T-helper 1 cell (primary cell): ENCODE measurements at places on chromosomes 2 and 18.

DNA sequence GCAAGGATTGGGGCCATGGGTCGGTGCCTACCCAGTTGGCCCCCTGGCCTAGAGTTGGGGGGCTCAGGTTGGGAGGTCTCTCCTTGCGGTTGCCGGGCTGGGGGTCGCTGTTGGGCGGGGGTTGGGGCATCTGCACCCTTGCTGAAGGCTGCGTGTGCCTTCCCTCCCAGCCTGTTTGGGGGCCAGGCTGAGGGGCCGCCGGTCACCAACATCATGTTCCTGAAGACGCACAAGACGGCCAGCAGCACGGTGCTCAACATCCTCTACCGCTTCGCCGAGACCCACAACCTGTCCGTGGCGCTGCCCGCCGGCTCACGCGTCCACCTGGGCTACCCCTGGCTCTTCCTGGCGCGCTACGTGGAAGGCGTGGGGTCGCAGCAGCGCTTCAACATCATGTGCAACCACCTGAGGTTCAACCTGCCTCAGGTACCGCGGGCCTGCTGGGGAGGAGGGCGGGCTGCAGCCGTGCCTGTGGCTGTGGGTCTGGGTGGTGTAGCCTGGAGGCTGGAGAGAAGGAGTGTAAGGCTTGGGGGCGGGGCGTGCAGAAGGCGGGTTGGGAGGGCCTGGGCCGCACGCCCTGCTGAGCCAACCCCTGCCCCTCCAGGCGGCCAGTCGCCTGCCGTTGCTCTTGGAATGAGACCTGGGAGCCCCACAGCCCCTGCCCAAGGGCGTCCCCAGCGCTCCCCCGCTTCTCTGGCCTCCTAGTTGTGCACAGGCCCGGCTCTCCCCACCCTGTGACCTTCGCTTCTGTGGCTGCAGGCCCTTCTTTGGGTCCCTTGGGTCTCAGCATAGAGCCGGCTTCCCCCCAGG lies 7.2 kb upstream of the NEU4 start:
- no peak for DNase-seq

DNA sequence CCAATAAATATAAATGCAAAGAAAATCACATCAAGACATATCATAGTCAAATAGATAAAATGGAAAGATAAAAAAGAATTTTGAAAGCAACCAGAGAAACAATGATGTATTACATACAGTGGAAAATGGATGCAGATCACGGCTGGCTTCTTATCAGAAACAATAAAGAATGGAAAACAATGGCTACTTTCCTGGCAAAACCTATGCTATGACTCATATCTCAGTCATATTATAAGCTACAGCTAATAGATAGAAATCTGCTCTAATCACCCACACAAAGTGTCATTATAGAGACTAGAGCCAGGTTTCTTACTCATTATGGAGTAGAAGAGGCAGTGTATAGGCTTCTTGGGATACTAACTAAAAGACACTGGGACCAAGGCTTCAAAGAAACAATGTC lies 93.5 kb upstream of the TACR1 start:
- DNase-seq, result no peak

DNA sequence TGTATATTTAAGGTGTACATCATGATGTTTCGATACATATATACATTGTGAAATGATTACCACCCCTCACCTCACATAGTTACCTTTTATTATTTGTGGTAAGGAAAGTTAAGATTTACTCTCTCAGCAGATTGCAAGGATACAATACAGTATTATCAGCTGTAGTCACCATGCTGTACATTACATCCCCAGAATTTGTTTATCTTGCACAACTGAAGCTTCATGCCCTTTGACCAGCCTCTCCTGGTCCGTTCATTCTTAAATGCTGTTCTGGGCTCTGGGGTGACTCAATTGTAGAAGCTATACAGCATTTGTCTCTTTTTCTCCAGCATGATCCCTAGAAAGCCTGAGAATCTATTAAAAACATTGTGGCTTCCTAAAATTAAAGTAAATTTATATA lies 90.8 kb downstream of the PTPRM start:
- DNase-seq, result no peak

- DNase-seq, result no peak
Observed at GRCh38 chr2:54652540-54652939, 70.9 kb upstream of the EML6 start.

- no peak for DNase-seq
Observed at GRCh38 chr2:231666171-231667095, 41.9 kb upstream of the PTMA start.

DNA sequence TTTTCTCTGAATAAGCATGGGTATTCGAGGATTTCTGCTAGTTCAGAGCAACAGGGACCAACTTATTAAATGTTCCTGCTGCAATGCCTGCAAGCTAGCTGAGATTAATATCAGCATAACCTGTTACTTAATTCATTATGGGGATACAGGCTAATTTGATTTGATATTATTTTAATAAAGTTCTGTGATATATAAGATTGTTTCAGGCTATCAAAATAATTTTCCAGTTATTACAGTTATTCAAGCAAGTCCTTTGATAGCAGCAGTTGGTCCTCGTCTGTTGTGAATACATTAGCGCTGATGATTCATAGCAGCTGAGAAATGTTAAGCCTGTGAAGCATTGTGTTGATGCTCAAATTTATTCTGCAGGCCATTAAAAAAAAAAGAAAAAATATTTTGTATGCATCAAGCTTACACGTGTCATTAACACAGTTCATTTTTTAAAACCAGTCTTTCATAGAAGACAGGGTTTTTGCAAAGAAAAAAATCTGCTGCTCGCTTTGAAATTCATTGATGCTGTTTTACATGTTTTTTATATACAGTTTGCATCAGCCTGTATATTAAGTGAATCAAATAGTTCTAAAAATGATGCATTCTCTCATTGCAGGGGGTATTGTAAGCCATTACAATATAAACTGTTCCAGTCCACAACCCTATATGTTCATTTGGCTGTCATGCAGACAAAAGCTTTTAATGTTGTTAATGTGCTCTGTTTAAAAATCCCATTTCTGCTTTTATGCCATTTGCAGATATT lies 482.5 kb downstream of the BCL11A start:
- no peak for DNase-seq

DNA sequence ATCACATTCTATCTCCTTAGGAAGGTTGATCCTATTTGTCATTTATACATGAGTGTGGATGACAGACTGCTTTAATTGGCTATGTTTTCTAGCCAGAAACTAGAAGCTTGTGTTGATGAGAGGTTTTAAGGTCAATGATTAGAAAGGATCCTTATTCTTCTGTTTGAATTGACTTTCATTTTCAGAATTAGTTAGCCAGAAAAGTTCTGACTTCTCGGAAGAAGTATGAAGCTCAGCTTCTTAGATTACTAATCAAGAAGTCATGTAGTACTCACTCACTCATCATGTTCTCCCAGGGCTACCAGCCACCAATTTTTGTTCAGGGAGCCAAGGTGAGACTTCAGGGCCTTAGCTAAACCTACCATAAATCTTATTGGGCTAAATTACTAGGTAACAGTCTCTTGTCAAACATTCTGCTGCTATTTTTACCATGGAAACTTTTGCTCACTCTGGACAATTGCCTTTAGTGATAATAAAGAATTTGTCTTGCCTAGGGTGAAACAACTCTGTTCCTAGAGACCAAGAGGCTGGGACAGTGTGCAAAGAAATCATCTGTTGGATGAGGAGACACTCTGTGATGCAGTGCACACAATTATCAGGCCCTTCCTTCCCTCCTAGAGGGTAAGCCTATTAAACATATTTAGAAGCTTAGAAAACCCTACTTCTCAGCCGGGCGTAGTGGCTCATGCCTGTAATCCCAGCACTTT lies 111.6 kb upstream of the DNMT3A start:
- no peak for DNase-seq

GRCh38 chr18:56662902-56663301 lies 11.7 kb downstream of the WDR7 start:
- DNase-seq, result no peak

DNA sequence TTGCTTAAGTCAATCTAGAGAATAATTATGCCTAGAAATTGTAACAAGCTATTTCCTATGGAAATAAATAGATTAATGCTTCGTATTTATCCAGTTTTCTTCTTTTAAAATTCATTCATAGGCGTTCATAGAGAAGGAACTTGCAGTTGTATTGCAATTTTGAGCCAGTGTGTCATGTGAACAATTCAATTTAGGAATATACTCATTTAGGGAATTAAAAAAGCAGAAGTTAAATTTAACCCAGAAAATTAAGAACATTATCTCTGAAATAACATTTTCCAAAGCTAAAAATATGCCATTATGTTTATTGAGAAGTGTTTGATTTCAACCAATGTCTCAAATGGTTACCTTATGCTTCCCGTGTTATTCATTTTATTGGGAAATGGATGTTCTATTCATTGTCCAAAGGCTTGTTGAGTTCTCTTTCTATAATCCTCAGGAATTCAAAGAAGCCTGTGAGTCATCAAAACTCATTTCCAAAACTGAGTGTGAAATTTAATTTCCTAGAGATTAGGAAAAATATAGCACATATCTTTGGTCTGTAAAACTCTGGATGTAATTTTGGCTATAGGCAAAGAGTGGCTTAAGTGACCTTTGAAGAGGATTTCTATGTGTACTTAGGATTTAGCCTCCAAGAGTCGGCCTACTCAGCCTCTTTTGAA lies 99.7 kb downstream of the SLC8A1 start:
- no peak for DNase-seq

DNA sequence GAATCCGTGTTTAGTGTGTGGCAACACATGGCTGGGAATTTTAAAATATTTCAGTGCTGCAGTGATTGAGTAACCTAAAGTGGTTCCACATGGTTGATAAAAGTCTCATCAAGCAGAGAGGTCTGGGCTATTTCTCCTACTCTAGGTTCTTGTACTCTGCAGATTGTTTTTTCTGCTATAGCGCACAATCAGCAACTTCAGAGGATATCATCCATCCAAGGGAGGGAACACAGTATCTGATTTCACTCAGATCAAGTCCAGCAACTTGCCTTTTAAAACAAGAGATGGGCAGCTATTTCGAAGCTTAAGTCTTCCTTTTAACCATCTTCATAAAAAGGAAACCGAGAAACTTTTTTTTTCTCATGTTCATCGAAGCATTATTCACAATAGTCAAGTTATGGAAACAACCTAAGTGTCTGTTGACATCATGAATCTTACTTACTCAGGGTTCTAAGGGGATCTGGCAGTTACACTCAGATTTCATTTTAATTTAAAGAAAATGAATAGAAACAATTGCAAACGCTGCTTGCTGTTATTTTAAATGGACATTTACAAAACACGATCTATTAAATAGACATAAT lies 172.7 kb upstream of the TRIB2 start:
- no peak for DNase-seq

- no peak for DNase-seq
Observed at GRCh38 chr18:2644535-2644934, 11.0 kb upstream of the SMCHD1 start.

DNA sequence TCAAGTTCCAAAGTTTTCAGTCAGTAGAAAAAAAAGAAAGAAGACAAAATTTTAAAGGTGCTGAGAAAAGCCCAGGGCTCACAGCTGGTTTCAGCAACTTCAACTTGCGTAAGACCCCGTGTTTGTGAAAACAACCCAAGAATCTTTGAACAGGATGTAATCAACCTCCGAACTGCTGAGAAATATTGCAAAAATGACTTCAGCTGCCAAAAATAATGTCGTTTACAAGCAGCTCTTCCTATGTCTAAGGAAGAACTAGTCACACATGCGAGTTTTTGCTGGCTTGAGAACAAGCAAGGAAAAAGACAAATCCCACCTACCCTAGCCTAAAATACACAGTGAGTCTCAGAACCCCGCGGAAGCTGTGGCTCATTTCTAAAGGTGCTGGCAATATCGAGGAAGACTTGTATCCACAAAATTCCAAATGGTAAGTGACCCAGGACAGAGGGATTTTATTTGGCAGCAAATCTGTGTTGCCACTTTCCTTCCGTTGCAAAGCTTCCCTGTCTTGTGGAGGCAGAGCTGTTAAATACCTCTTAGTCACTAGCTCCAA lies 59.8 kb upstream of the SLC8A1 start:
- DNase-seq, result no peak

DNA sequence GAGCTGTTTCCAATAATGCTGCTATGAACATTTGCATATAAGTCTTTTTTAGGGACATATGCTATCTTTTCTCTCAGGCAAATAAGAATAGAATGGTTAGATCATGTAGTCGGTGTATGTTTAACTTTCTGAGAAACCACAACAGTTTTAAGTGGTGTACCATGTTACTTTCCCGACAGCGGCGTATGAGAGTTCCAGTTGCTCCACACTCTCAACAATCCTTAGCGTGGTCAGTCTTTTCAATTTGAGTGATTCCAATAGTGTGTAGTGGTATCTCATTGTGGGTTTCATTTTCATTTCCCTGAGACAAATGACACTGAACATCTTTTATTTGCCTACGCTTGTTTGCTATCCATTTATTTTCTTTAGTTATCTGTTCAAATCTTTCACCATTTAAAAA lies 149.5 kb downstream of the ACOXL start:
- peak; percentile 51 for DNase-seq

GRCh38 chr2:119638685-119639554 lies 40.1 kb upstream of the TMEM177 start:
- DNase-seq, result no peak

- DNase-seq, result no peak
Observed at GRCh38 chr2:164112105-164112504, 376.3 kb upstream of the FIGN start.

DNA sequence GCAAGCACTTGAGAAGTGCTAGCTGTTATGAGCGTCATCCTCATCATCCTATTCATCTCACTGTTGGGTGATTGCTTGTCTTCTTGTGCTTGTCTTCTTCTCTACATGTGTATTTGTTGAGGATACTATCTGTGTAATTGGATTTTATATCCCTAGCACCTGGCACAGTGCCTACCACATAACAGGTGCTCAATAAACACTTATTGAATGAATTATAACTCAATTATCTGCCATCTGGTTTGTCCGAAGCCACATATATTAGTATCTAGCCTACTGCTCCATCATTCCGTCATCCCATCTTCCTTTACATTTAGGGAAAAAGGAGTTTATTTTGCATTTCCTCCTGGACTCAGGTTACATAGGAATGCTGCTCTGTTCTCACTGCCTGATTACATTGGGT lies 330.4 kb upstream of the ETAA1 start:
- no peak for DNase-seq

- no peak for DNase-seq
Observed at GRCh38 chr2:55885127-55885943, 38.2 kb downstream of the EFEMP1 start.

GRCh38 chr2:64383016-64383591 lies 70.9 kb upstream of the LGALSL start:
- DNase-seq, result no peak

DNA sequence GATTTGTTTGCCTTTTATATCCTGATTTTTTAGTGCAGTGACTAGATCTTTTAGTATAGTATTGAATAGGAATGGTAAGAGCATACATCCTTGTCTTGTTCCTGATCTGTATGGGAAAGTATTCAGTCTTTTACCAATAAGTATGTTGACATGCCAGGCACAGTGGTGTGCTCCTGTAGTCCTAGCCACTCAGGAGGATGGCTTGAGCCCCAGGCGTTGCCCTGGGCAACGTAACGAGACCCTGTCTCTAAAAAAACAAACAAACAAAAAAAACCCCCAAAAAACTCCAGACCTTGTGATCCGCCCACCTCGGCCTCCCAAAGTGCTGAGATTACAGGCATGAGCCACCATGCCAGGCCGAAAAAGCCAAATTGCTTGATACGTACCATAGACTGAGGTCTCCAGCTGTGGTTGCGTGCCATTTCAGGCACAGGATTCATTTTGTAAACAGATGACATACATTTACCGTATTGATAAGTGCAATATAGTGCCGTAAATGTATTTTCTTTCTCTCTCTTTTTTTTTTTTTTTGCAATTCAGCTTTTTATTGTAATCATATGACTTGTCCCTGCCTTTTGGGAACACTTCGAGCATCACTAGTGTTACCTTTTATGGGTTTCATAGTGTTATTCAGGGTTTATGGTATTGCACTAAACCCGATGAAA lies 18.5 kb downstream of the BIRC6 start:
- no peak for DNase-seq
